ENCODE measurements at places on chromosomes 5 and 9. TPM values are rescaled to one million over a fixed set of nuclear protein-coding genes. Genes with fewer than 3 reads are reported as not detected.

The HEMGN gene
- not detected for total RNA-seq

The MPDZ gene
- total RNA-seq, result 5.2 TPM

DNA sequence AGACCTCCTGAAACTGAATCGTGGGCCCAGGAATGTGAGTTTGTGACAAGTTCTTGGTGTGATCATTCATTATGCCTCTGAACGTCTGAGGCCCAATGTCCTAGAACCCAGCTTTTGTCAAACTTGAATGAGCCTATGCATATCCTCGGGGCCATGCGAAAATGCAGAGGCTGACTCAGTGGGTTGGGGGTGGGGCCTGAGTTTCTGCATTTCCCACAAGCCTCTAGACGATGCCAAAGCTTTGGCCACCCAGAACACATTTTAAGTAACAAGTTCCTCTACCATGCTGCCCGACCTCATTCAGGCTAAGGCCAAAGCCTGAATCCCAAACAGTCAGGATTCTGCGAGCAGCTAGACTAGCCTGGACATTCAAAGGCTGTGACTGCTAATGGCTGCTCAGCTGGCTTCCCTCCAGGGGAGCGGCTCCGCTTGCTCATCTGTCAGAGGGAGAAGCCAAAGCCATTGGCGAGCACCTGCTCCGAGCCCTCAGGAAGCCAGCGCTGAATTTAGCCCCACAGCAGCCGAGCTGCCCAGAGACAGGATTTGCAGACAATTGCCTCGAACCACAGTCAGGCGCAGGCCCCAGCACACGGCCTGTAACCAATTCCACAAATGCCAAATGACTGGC lies 177.5 kb downstream of the ZDHHC21 start:
- no peak for DNase-seq

GRCh38 chr5:66378407-66378806 lies 217.8 kb upstream of the MAST4 start:
- DNase-seq, result no peak

DNA sequence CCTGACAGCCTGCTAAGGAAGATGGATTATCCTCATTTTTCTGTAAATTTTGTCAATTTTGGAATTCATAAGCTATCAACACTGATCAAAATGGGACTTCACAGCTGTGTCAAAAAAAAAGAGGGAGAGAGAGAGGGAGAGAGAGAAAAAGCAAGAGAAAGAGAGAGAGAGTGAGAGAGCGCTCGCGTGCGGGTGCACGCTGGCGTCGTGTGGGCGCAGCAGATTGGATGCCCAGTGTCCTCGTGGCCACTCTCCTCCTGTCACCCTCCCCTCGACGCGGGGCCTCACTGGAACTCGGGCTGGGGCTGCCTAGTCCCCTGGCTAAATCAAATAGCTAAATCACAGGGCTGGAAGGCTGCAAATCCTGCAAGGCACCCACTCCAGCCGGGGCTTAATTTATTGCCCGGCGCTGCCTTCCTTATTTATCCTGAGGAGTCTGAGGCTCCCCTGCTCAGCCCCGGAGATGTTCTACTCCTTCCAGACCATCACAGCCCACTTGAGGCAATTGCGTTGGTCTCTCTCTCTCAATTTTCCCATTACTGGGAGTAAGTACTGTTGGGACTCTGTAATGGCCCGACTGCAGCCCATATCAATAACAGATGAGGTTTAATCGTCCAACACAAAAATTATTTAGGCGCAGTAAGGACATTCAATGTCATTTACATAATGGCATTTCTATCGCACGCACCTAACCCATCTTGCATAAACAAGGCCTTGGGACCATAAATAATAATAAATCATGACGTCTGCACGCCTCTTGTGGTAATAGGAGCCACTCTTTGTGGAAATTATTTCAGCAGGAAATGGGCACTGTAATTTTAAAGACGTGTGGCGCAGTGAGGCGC lies 94.2 kb downstream of the PAX5 start:
- DNase-seq, result peak; percentile 70

DNA sequence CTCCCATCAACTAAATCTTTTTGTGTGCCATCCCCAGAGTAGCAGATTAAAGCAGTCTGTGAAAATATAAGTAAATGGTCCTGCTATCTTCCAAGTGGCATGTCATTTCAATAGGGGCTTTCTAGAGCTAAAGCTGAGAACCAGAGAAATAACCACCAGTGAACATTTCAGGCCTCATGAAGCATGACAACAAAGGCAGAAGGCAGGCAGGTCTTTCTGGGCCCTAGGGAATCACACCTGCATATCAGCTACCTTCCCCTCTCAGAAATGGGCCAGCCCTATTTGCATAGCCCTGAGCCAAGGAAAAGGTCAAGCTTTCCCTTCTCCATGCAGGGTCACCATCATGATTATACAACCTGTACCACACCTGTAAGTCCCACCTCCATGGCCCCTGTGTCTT lies 205.3 kb downstream of the DEPDC1B start:
- DNase-seq, result no peak

The LIX1 gene
- total RNA-seq, result 0.48 TPM

DNA sequence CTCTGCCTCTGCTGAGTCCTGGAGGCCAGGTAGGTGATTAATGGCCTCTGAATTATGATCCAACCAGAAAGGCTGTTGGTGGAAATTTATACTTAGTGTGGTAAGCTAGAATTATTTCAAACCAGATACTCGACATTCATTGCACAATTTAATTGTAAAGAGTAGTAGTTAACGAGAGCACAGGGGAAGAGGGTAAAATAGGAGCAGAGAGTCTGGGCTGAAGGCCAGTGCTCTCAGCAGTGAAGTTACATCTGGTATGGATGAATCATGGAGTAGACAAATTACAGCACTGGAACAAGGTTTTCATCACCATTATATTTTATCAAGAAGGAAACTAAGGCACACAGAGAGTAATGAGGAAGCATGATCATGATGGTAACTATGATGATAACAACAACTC lies 92.5 kb downstream of the TLR4 start:
- DNase-seq, result no peak

The PCDHGB3 gene
- 9.0 TPM for total RNA-seq

DNA sequence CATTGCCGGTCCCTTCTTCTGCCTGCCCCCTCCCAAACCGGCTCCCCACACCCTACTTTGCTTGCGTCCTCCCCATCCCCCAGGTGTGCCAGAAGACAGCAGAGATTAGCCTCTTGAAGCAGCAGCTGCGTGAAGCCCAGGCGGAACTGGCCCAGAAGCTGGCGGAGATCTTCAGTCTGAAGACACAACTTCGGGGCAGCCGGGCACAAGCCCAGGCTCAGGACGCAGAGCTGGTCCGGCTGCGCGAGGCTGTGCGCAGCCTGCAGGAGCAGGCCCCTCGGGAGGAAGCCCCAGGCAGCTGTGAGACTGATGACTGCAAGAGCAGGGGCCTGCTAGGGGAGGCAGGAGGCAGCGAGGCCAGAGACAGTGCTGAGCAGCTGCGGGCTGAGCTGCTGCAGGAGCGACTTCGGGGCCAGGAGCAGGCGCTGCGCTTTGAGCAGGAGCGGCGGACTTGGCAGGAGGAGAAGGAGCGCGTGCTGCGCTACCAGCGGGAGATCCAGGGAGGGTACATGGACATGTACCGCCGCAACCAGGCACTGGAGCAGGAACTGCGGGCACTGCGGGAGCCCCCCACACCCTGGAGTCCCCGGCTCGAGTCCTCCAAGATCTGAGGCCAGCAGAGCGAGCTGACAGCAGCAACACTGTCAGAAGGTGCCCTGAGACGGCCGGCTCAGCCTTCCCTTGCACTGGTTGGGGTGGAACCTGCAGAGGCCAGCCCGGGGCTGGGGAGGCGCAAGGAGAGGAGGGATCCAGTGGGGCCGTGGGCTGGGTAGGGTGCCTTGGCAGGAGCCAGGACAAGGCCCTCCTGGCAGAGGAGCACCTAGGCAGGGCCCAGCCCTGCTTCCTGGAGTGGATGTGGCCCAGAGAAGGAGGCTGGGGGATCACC lies 8.3 kb downstream of the N4BP3 start:
- DNase-seq, result no peak

Measured in suprapubic skin (tissue), 4 donors.